ENCODE measurements at places on chromosomes 2 and 18.

GRCh38 chr18:75116809-75117208 lies 92.1 kb downstream of the PTGR3 start:
- DNase-seq: no peak

DNA sequence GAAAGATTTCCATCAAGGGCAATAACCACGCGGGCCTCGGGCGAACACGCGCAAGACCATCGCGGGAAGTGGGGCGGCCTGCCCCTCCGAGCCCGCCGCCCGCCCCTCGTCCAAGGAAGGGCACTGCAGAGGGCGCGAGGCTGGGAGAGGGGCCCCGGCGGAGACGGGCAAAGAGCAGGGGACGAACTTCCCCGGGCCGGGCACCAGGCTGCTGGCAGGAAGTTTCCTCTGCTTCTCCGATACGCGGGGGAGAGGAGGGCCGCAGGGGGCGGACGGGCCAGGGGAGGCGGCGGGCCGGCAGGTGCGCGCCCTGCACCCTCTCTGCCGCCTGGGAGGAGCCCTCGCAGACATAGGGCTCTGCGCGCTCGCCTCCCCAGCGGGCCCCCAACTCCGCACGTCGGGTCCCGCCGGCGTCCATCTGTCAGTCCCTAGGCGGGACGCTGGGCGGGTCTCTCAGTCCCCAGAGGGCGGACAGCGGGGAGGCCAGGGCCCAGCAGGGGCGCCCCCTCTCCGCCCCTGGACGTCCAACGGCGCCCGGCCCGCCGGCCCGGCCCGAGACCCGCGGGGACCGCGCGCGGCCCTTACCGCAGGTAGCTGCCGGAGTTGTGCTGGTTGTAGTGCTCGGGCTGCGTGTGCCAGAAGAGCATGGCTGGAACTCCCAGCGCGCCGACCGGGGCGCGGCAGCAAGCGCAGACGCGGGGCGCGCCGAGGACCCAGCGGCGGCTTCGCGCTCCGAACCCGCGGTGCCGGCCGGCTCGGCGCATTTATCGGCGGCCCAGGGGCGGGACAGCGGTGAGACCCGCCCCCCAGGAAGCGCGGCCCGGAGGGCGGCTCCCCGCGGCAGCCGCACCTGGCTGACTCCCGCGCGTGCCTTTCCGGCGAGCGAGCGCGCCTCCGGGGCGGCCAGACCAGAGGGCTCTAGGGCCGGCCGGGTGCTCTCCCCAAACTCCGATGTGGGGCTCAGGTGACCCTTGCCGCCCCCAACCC lies at the start of gene TFCP2L1:
TFCP2L1 (minus strand) TSS at position 740 of the 987 bp plus-strand sequence; CDS start at position 647, 93 bp downstream.
- DNase-seq: peak; percentile 22

DNA sequence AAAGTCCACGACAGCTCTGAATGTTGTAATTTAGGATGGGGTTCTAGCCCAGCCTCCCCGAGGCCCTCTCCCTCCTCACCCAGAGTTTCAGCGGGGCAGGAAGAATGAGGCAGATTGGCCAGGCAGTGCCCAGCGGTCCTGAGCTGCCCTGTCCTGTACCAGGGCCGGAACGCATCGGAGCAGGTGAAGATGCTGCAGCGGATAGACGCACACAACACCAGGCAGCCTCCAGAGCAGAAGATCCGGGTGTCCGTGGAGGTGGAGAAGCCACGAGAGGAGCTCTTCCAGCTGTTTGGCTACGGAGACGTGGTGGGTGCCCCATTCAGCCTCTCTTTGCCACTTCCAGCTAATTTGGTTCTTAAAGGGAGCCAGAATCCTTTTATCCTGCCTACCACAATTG lies 10.8 kb downstream of the KHK start:
- no peak for DNase-seq

GRCh38 chr2:118014492-118014824 lies 588 bp upstream of the CCDC93 start:
- DNase-seq: no peak

GRCh38 chr2:235740821-235741220 lies 247.0 kb downstream of the AGAP1 start:
- peak; percentile 48 for DNase-seq

GRCh38 chr18:34694591-34695165 lies 15.4 kb upstream of the DTNA start:
- DNase-seq: no peak

DNA sequence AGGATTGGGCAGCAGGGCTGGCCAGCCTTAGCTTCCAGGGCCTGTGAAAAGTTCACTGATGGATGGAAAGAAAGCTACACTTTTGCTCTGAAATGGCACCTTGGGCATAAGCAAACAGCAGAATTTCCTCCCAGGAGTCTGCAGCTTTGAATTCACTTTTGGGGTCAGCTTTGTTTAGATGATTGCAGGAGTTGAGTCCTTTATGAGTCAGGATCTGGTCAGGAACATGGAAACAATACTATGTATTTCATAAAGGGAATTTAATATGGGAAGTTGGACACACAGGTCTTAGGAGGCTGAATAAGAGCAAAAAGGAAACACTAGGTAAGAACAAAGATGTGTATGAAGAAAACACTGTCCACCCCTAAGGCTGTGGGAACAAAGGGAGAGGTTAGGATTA lies 345.3 kb downstream of the TSN start:
- no peak for DNase-seq

- no peak for DNase-seq
Observed at GRCh38 chr2:3243804-3244203, 133.8 kb downstream of the EIPR1 start.

- DNase-seq: no peak
Observed at GRCh38 chr2:6944555-6944954, 27.3 kb downstream of the RNF144A start.

GRCh38 chr18:2512059-2512458 lies 59.2 kb downstream of the METTL4 start:
- DNase-seq: no peak

GRCh38 chr2:172431463-172431862 lies 4.1 kb downstream of the ITGA6 start:
- DNase-seq: no peak

DNA sequence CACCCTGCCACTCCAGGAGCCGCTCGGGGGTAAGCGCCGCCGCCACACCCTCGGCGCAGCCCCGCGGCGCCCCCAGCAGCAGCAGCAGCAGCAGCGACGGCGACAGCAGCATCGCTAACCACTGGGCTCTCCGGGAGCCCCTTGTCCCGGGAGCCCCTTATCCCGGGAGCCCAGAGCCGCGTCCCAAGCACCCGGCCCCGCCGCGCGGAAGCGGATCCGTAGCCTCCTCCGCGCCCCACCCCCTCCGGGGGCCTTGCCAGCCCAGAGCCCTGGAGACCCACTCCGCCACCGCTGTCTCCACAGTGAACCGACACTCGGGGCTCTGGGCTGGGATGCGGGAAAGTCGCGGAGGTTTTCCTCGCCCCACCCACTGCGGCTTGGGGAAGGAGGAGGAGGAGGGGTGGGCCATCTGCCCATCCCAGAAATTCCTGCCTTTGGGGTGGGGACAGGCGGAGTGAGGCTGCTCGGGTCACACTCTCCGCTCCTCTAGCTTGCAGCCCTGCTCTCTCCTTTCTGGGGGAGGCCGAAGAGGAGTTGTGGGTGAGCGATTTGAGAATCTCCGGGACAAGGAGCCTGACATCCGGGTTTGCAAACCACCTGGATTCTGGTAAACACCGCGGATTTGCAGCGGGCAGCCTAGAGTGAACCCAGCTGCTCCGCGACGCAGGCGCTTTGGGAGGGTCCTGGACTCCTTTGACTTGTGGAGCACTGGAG lies at the start of gene PLA2R1:
PLA2R1 (minus strand) TSS at position 324 of the 714 bp plus-strand sequence; CDS start at position 112, 212 bp downstream.
- no peak for DNase-seq

- DNase-seq: peak; percentile 77
Observed at GRCh38 chr18:63161761-63162195, 157.8 kb downstream of the BCL2 start.

DNA sequence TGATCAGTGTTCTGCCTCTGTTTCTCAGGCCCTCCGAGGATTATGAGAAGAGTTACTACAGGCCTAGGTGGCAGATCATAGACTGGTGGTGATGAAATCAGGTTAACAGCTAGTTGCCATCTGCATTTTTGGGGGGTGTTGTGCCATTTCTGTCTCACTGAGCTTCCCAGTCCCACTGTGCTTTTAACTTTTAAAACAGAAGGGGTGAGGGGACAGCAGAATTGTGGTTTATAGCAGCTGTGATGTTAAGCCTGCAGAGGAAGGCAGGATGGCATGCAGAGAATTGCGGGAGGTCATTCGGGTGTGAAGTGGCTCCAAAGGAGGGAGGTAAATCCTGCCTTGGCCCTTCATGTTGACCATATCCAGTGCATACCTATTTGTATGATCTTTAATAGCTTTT lies 5.0 kb downstream of the CAB39 start:
- DNase-seq: peak; percentile 64

DNA sequence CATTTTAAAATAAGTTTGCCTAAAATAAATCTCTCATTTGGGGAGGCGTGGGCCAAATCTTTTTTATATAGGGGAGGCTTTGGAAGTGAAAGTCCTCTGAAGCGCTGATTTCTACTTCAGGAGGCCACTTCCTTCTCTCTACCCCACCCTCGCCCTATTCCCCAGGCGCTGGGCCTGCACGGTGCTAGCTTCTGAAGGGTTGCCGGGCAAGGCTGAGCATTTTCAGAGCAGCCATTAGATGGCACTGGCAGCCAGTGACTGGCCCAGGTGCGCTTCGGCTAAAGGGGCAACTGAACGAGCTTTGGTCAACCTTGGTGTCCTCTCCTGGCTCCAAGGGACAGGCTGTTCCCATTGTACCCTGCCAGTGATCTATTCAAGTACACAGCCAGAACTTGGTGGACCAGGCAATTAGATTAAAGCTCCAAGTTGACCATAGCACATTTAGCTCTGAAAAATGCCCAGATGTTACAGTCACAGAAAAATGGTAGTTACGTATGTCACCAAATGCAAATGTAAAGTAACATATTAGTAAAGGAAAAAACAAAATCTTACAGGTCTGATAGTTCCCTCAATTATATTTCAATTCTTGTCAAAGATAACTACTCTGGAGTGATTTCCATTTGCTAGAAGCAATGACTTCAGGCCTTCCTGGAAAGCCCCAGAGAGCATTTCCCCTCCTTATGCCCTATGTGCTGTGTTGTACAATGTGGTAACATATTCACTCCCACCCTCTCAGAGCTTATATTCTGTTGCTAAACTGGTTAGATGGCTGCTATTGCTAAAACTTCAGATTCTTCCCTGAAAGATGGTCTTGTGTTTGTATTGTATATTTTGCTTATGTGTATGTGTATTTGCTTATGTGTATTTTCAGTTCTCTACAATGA lies 2.1 kb downstream of the POMC start:
- DNase-seq: peak; percentile 88

DNA sequence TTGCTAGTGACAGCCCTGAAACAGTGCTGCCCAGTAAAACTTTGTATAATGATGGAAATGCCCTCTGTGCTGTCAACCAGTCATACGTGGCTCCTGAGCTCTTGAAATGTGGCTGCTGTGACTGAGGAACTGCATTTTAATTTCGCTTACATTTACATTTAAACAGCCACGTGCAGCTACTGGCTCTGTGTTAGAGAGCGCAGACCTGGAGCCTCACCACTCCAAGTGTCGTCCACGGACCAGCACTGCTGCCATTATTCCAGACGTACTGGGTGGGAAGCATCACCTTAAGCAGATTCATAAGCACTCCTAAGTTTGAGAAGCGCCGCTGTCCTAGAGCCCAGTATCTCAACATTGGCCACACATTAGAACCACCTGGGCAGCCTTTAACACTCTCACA lies 77.0 kb upstream of the MGAT4A start:
- no peak for DNase-seq

DNA sequence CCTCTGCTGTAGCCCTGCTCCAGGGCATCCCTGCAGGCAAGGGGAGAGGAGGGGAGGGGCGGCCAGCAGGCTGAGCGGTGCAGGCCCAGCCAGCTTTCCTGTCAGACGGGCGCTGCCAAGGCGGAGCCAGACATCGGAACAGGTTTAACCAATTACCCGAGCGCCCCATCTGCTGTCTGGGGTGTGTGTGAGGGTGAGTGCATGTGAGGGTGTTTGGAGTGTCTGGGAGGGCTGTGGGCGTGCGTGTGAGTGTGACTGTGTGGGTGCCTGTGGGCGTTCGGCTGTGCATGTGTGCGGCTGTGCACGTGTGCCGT lies 20.0 kb downstream of the EMX1 start:
- no peak for DNase-seq

- DNase-seq: peak; percentile 75
Observed at GRCh38 chr2:181937473-181937872, 45.9 kb downstream of the ITPRID2 start.

DNA sequence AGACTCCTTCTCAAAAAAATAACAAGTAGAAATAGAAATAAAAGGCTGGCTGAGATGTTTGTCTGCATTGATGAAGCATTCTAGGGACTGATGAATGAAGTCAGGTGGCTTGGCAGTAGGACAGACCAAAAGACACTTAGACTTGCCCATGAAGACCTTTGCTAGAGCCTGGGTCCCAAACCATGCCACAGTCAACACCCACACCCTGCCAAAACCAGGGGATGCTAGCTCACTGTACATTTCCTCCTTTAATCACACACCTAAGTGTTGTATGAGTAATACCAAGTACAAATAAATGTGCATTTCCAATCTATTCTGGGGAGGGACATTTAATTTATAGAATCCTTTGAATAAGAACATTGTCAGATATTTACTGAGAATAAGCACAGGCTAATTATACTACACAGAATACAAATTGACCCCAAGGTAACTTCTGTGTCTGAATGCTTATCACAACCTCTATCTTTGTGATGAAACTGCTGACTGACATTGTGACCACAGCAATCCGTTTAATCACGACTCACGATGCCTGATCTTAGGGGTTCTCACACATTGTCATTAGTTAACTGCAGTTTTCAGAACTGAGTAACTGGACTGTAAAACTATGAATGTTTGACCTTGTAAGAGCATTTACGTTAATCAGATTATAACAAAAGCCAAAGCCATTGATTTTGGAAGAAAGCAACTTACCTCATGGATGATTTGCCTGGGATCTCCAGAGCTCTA lies 10.5 kb upstream of the NOL10 start:
- DNase-seq: peak; percentile 58

DNA sequence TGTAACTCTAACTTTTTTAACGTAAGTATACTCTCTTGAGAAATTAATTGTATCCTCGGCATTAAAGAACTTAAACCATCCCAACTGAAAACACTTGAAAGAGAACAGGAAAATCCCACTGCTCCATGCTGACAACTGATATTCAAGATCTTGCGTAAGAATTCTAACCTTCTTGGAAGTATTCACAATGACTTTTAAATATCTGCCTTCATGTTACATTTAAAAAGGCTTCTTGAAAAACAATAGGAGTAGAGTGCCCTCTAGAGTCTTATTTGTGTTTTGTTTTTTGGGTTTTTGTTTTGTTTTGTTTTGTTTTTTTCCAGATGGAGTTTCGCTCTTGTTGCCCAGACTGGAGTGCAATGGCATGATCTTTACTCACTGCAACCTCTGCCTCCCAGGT lies 65.4 kb upstream of the DNAJC10 start:
- DNase-seq: peak; percentile 50

DNA sequence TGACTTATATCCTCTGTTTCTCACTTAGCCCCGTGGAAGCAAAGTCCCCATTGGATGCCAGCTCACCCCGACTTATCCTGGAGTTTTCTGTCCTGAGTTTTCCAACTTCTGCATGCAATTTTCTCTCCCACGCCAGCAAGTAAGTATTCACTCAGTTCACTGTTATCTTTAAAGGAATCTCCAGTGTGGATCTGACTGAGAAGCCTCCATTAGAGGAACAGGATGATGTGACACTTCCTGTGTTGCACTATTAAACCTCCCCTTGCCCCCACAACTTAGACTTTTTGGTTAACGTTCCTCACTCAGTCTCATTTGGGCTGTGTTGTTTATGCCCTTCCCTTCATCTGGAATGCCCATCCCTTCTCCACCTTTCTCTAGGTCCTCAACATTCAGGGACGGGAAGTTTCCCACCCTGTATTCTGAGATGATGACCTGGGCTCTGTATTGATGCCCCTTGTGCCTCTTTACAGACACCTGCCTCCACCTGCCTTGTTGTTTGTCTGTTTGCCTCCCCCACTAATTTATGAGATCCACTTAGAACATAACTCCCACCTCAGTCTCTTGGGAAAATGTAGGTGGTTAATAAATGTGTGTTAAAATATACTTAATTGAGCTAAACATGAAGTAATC lies 536.1 kb upstream of the RAB6C start:
- DNase-seq: peak; percentile 43

Measured in NB4 (cell line).